Stimulated activated CD4-positive, alpha-beta T cell treated with anti-CD3 and anti-CD28 coated beads, Interleukin-2, amount 100 ng/mL, for 4 hours (primary cell): ENCODE measurements at places on chromosomes 4 and X.

DNA sequence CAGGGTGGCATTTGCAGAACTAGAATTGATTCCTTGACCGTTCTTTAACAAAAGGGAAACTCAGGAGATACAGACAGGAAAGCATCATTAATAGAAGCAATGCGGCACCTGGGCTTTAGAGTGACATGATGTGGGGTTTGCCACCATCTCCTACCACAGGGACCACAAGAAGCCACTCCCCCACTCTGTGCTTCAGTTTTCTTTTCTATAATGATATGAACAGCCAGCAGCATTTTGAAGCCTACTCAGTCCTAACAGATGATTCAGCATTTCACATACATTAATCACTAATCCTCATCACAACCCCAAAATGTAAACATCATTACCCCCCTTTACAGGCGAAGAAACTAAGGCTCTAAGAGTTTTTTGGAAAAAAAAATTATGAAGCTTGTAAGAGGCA is 22.9 kb downstream of the CCDC149 start:
- DNase-seq: no peak

GRCh38 chr4:140635606-140636005 is 66.8 kb upstream of the UCP1 start:
- DNase-seq: no peak

DNA sequence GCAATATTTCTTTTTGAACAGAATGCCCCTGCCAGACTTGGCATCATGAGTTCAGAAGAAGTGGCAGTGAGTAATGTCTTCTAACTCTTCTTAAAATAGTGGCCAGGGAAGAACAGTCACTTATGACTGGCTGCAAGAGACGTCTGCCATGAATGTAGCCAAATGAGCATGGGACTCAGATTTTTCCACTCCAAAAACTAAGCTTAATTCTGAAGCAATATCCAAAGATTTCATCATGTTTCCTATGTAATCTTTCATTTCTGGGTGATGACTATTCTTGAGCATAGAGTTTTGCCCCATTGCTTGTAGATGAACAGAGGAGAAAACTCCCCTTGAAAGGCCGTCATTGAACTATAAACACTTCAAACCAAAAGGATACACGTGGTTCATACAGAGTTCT is 11.8 kb downstream of the AMBN start:
- DNase-seq: no peak

DNA sequence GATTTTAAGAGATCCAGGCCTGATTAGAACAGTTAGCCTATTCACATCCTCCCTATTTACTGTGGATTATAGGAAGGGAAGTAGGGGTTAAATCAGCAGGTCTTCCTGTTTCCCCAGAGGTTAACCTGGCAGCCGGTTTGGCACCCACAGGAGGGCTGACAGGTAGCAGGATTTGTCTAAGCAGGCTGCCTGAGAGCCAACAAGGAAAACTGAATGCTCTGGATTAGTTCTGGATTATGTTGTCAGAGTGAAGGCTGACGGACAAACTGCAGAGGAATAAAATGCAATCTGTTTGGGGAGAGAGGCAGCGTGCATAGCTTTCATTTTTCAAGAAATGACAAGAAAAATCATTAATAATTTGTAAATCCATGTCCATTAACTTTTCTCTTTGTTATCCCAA is 397.1 kb upstream of the FAM241A start:
- no peak for DNase-seq

DNA sequence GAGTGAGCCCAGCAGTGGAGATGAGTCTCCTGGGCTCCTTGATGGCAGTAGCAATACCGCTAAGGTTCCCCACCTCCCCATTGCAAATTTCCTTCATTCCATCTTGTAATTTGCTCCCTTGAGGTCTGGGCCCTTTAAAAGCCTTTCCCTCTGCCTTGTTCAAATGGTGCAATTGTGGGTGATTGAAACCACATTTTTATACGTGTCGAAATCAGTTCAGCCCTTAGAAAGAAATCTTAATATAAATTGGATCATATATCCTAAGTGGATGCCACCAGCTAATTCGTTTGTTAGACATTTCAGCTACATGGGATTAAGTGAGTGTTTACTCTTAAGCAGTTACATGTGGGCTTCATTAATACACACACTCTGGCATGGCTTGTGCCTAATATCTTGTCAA is 68.6 kb downstream of the NHS start:
- DNase-seq: no peak

GRCh38 chr4:123856689-123857545 is 460.3 kb downstream of the SPRY1 start:
- no peak for DNase-seq

GRCh38 chr4:74117024-74117534 is 18.1 kb upstream of the CXCL2 start:
- DNase-seq: no peak

DNA sequence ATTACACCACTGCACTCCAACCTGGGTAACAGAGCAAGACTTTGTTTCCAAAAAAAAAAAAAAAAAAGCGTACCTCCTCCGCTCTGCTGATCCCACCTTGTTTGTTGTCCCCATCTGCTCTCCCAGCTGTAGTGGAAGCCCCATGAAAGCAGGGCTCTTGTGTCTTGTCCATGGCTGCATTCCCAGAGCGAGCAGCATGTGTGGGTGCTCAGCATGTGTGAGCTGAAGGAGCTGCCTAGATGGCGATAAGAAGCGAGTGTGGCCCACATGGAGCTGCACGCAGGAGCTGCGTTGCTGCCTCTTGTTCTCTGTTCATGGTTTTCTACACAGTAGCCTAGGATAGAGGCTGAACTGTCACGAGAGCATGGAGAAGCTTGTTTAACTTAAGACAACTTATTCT is 12.4 kb downstream of the NSD2 start:
- no peak for DNase-seq

DNA sequence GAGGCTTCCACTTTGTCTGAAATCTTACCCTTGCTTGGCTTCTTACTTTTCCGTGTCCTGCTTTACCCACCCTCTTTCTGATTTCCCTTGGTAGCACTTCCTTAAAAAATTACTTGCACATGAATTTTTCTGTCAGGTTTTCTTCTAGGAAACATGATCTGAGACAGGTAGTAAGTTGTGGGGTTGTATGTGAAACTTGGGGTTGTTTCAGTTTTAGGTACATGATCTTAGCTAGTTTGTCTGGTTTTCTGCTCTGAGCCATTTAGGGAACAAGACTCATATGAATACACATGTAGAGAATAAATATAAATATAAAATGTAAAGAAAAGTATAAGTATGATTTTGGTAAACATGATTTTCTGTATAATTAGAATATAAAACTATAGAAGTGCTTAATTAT is 17.4 kb upstream of the ARMCX2 start:
- no peak for DNase-seq

- no peak for DNase-seq
These were observed 131.6 kb upstream of the SCML1 start for GRCh38 chrX:17605676-17606075.

- peak; percentile 48 for DNase-seq
These were observed 83.1 kb downstream of the RELL1 start for GRCh38 chr4:37603070-37603468.

DNA sequence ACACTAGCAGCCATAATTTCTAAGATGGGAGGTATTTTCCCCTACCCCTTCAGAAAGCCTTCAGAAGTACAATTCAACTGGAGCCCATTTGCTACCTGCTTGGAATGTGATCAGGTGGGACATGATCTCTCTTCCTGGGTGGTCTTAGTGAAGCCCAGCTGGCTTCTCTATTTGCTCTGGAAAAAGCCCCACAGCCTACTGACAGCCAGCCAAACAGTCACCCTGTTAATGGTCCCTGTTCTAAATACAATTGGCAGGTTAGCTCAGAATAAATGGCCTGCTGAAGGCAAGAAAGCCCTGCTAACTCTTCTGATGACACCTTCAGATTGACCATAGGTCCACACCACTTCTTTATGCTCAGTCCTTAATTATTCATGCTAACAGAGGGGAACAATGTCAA is 39.9 kb downstream of the HS6ST2 start:
- no peak for DNase-seq

GRCh38 chrX:54439960-54440871 is at the start of gene TSR2:
Gene TSR2, plus strand, starts transcription at chrX:54440404. Its CDS starts 18 bp downstream, at chrX:54440422.
- peak; percentile 62 for DNase-seq

DNA sequence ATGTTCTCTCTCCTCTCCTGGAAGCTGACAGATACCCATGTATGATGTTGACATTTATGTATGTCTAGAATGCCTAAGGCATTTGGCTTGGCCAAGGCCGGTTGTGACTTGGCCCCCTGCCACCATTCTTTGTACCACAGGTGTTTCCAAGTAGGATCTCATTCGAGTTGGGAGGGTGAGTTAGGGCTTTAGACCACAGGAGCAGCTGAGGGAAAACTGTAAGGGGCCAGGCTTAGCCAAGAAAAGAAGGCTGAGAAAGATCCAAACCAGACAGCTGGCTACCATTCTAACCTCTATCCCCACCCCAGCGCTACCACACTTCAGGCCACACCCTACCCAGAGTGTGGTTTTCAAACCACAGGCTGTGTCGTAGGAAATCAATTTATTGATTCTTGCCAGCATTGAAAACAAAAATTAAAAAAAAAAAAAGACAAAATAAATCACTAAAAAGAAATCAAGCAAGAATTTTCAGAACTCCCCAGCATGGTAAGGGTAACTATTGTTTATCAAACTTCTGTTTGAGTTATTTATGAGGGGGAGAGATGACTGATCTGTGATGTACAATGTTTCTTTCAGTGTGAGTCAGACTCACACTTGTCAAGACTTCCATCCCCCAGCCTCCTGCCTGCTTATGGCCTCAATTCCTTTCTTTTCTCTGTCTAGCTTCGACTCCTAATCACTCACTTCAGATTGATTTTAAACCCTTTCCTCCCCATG is 9.9 kb downstream of the TMSB4X start:
- no peak for DNase-seq

GRCh38 chrX:103372886-103373285 is 3.5 kb upstream of the BEX3 start:
- DNase-seq: no peak

GRCh38 chr4:819401-820229 is 6.3 kb downstream of the CPLX1 start:
- no peak for DNase-seq

- DNase-seq: no peak
These were observed 4.5 kb upstream of the PDGFC start for GRCh38 chr4:156976147-156976546.

DNA sequence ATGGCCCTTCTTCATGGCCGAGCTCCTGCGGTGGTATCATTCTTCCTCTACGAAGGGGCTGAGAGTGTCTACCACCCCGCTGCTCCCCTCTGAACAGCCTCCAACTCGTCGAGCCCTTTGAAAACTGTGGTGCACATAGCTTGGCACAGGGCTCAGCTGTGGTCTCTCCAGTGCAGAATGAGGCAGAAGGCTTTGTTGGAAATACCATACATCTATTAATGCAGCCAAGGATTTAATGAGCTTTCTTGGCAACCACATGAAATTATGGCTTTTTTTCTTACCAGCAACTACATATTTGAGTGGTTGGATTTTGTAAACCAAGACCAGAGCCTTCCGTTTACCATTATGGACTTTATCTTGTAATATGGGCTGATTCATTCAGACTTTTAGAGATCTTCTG is 61.7 kb upstream of the CBR4 start:
- DNase-seq: no peak

DNA sequence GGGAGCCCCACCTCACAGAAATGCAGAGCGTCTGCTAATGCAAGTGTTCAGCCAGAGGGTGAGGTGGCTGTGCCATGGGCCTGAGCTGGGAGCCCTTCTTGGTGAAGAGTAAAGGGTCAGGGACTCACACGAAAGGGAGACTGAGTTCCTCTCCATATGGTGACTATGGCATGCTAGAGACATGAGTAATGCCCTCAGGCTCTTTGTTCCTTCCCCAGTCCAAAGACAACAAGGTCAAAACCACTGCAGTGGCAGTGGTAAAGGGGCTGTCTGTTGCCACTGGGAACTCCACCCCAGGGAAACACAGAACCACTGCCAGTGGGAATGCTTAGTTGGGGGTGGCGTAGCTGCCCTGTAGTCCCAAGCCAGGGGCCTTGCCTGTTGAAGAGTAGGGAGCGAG is 22.4 kb downstream of the RAB40AL start:
- DNase-seq: no peak

DNA sequence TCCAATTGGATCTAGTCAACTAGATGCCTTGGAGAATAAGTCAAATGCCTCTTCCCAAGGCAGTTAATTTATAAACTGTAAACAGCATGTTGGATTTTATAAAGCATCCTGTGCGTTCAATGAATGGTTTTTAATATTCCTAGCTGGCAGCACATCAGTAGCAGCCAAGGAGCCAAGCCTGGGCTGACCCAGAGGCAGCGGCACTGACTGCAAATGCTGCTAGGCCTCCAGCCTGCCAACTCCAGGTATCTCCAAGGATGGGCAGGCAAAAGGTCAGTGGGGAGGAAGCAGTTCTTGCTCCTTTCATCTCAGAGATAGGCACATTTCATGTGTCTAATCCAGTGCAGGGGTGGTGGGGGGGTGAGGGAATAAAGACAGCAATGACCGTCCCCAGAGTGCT is 9.5 kb downstream of the NDP start:
- DNase-seq: no peak

GRCh38 chrX:119636419-119636818 is 30.2 kb upstream of the NKRF start:
- DNase-seq: no peak

GRCh38 chrX:15356444-15356843 is 21.1 kb upstream of the PIGA start:
- DNase-seq: no peak

DNA sequence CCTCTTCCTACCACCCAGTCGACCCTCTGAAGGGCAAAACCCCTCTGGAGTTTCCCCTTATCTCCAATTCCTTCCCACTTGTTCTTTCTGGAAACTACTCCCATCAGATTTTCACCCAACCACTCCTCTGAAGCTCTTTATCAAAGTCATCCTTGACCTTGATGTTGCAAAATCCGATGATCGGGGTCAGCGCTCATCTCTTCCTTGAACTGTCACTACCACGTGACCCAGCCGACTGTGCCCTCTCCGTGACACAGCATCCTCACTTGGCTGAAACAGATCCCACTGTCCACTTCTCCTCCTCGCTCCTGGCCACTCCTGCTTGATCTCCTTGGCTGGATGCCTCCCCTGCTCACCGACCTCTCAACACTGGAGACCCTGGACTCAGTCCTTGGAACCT is 1.1 kb downstream of the CFAP99 start:
- DNase-seq: no peak

GRCh38 chr4:742742-743311 is 37.2 kb downstream of the PCGF3 start:
- peak; percentile 70 for DNase-seq

DNA sequence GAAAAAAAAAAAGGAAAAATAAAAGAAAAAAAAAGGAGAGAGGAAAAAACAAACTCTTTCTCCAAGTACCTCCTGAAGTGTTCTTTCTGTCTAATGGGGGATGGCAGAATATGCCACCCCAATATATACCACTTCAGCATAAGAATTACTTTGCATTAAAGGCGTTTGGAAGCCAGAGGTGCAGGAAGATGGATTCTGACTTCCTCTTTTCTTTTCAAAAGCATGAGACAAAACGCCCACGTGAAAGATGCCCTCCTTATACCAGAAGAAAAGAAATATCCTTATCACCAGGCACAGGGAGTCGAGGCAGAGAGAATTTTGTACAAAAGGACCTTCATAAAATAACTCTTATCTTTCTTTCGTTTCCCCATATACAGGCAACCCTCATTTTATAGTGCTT is 40.9 kb downstream of the COX18 start:
- no peak for DNase-seq
